ENCODE measurements at places on chromosomes 7 and 10.

GRCh38 chr7:128027485-128027980, 3.7 kb downstream of the LRRC4 start:
- DNase-seq: no peak

- no peak for DNase-seq
These were observed 125.8 kb downstream of the RALA start for GRCh38 chr7:39749177-39749576.

- no peak for DNase-seq
These were observed 51.3 kb upstream of the TCF7L2 start for GRCh38 chr10:112898540-112899390.

- no peak for DNase-seq
These were observed 93.6 kb downstream of the HGF start for GRCh38 chr7:81676105-81676811.

GRCh38 chr7:151206914-151207313, 3.4 kb downstream of the H2BK1 start:
- DNase-seq: no peak

DNA sequence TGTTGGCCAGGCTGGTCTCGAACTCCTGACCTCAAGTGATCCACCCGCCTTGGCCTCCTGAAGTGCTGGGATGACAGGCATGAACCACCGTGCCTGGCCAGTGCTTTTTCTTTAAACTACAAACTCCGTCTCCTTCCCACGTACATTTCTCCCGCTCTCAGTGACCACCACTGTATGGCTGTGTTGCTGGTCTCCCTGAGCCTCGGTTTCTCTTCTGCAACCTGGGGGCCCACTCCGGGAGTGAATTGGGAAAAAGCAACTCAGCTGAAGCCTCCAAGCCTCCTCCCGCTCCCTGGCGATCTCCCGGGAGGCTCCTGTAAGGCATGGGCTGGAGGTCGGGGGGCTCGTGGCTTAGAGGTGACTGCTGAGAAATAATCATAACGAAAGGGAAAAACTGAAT, 136.3 kb downstream of the ELFN1 start:
- DNase-seq: no peak

- no peak for DNase-seq
These were observed 96.8 kb downstream of the GLCCI1 start for GRCh38 chr7:8065356-8065813.

DNA sequence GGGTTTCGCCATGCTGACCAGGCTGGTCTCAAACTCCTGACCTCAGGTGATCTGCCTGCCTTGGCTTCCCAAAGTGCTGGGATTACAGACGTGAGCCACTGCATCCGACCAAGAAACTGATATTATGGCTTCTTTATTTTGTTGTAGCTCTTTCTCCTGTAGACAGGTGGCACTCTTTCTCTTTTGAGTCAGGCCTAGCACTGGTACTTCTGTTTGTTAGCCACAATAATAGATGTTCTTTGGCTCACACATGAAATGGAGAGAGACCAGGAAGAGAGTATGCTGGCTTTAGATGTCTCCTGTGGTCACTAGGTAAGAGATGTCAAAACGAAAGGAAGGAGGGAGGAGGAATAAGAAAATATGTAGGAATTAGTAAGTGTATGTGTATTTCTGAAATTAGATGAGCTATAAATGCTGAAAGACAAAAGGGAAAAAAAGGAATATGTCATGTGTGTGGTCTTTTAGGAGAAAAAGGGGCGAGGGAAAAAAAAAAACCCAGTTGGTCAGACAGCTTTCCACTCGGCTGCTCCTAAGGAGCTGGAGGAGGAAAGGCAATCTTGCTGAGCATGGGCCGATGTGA, 78.7 kb downstream of the CLEC2L start:
- DNase-seq: no peak

DNA sequence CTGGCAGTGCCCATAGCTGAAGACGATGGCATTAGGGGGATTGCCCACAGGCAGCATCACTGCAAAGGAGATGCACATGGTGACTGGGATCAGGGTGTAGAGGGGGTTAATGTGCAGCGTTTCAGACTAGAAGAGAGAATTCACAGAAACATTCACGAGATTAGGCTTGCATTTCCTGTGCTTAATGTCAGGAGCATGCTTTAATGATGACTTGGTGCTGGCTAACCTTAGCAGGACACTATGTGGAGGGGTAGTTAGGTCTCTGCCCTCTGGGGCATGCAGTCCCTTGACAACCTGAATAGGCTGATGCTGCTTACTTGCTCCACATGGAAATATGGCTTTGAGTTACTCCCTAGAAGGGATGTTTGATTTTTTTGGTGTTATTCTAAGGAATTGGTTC, 21.8 kb downstream of the STMP1 start:
- no peak for DNase-seq

- DNase-seq: peak; percentile 87
These were observed 10.0 kb upstream of the PCGF5 start for GRCh38 chr10:91210435-91210834.
